ENCODE measurements at places on chromosomes 3 and 15.
A peak's percentile ranks its signal among the peaks of the same experiment; 100 is the strongest.

- DNase-seq, result no peak
Observed at GRCh38 chr3:30502742-30503073, 103.7 kb upstream of the TGFBR2 start.

DNA sequence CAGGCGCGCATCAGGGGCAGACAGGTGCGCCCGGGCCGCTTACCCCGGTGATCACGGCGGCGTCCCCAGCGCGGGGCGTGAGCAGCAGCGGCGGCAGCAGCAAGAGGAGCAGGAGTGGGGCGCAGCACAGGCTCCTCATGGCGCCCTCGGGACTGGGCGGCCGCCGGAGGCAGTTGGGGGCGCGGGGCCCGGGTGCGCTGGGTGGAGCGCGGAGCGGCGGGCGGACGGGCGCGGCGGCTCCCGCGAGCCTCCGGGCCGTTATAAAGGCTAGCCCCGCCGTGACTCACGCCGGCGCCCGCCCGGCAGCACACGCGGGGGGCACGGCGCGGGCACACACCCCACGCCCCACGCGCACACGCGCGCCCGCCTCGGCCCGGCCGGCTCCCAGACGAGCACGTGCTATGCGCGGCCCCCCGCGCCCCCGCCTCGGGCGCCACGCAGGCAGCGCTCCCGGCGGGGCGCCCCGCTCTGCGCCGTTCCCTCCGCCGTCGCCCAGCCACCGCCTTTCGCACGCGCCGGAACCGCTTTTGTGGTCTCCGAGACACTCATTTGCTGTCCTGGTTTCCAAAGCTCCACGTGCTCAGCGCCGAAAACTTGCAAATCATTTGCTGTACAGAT, at the start of gene PROK2:
PROK2 (minus strand) TSS at position 235 of the 618 bp plus-strand sequence; CDS start at position 139, 96 bp downstream.
- no peak for DNase-seq

- DNase-seq, result no peak
Observed at GRCh38 chr15:24940236-24940635, 14.6 kb upstream of the SNRPN start.

DNA sequence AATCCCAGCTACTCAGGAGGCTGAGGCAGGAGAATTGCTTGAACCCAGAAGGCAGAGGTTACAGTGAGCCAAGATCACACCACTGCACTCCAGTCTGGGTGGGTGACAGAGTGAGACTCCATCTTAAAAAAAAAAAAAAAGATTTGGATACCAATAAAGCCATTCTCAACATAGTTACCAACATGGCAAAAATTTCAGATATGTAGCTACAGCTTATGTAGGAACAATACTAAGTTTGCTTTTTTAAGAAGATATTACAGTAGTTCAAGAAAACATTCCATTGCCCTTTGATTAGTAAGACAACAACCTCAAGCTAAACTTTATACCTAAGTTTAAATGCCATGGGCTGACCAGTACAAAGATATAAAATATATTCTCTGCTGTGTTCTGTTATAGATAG, 34.4 kb downstream of the ZNF106 start:
- no peak for DNase-seq

GRCh38 chr3:28218071-28218916, 23.1 kb upstream of the CMC1 start:
- DNase-seq, result no peak

- DNase-seq, result no peak
Observed at GRCh38 chr3:186307594-186308221, 54.3 kb downstream of the DGKG start.

DNA sequence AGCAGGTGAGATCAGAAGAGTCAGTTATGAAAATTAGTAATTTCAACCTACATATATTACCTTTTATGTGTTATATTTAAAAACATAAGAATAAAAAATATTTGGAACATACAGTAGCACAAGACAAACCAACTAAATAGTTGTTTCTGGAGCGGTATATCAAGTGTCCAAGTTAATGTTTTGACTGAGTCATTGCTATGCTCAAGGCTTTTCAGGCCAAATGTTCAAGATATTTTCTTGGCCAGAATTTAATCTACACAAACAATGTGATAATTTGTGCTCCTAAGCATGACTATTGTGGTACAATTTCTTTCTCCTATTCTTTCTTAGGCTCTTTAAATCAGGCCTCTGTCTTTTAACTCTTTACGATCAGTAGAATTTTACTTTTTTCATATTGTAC, 412.4 kb downstream of the RAP2B start:
- DNase-seq, result no peak

GRCh38 chr15:69624816-69625215, 172.2 kb downstream of the RPLP1 start:
- no peak for DNase-seq

GRCh38 chr3:134197681-134198261, 52.9 kb downstream of the RYK start:
- DNase-seq, result no peak

DNA sequence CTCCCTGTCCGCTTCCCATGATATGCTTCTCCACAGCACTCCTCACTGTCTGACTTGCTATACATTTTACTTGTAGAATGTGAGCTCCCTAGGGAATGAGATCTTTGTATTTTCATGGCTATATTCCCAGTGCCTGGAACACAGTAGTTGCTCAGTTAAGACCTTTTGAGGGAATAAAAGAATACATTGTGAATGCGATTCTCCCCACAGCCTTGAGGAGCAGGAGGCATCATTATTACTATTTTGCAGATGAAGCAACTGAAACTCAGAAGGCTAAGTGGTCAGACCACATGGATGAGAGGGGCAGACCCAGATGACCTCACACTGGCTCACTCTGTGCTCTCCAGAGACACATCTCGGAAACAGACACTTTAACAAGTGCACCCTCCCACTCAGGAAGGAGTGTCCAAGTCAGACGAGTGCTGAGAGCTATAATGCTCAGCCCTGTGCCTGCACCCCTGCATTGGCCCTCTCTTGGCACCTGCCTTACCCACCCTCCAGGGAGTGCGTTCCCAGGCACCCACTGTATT, 46.8 kb downstream of the SST start:
- no peak for DNase-seq

GRCh38 chr3:70201975-70202374, 110.5 kb downstream of the MDFIC2 start:
- DNase-seq, result no peak

- no peak for DNase-seq
Observed at GRCh38 chr3:118641608-118642007, 393.0 kb downstream of the IGSF11 start.

DNA sequence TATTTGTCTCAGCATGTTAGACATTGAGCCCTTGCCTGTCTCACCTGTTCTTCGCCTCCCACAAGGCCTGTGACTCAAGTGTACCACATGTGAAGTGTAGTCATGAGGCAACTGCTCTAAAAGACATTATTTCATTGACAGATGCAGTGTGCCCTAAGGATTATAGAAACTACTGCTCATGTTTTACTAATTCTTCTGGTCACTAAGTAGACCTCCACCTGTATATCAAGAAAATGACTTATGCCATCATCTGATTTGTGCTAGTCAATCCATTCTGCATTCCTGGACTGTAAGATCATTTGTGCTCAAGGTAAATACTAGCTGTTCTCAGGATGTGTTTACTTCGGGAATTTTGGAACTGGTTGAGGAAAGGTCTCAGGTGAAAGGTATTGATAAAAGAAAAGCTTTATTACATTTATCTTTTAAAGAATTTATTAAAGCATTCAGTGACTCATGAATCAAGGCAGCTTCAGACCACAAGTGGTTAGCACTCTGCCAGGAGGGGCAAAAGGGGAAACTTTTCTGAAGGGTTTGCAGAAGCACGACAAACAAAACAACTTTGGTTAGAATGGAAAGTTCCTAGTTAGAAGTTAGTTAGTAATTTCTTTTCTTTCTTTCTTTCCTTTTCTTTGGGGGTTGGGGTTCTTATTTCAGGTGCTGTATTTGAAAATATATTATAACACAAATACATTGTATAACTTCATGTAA, 465.3 kb upstream of the CBLB start:
- DNase-seq, result no peak

DNA sequence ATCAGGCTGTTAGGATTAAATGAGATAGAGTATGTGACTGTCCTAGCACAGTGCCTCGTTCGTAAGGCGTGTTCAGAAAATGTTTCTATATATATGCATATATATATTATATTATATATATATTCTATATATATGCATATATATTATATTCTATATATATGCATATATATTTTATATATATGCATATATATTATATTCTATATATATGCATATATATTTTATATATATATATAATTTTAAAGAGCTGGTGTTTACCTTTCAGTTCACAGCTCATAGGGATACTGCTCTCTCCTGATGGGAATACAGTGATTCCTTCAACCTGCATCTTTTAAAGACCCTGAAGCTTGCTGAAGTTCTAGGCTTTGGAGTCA, 702 bp downstream of the NDUFB4 start:
- no peak for DNase-seq

DNA sequence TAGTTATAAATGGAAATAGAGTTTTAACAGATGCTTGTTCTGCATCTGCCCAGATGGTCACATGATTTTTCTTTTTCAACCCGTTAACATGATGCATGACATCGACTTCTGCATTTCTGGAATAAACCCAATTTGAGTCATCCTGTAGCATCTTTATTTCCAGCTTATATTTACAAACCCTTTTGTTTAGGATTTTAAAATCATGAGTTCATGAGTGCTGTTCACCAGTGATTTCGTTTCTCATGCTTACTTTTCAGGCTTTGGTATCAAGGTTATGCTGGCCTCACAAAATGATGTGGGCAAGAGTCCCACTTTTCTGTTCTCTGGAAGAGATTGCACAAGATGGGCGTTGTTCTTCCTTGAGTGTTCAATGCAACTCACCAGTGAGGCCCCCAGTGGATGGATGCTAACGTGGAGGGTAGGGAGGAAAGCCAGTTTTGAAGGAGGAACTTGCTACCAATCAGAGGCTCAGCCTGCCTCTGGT, 5.2 kb downstream of the HRH1 start:
- DNase-seq, result peak; percentile 46
